Calu3 (cell line): ENCODE measurements at places on chromosomes 12 and 14.
A peak's percentile ranks its signal among the peaks of the same experiment; 100 is the strongest.

DNA sequence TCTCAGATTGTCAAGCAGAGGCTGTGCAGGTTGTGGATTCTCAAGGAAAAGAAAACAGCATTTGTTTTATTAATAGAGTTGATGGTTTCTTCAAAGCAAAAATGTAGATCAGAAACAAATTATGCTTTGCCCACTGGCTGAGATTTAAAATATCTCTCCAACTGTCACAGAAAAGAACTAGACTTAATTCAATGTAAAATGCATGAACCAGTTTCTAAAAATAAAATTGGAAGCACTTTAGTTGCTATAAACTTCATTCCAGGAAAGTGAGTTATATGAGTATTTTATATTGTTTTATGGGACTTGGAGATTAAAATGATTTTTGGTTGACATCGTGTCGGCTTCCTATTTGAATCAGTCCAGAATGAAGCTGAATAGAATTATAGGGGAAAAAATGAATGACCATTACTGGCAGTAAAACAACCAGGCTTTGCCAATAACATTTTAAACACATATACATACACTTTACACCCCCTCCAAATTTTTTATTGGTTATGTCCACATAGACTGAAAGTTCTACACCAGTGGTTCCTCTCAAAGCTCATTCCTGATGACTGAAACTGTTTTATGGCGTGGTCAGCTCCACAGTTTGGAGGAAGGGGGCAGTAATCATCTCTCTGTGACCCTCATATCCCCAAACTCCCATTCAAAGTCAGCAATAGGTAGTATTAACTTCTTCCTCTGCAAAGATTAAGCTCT, 55.5 kb upstream of the DAAM1 start:
- H3K27me3 ChIP-seq: peaks cover 17% of the 10 kb centered on the region
- H3K27ac ChIP-seq: no peak overlapping the region
- H3K4me3 ChIP-seq: no peak overlapping the region

GRCh38 chr14:71094722-71095121, 187.5 kb downstream of the PCNX1 start:
- H3K4me3 ChIP-seq: no peak overlapping the region
- no peak overlapping the region for H3K27ac ChIP-seq
- no peak for DNase-seq
- H3K36me3 ChIP-seq: no peaks in the 10 kb centered on the region
- no peaks in the 10 kb centered on the region for H3K27me3 ChIP-seq

GRCh38 chr12:26573225-26573909, 259.6 kb downstream of the ITPR2 start:
- no peaks in the 10 kb centered on the region for H3K36me3 ChIP-seq
- no peak overlapping the region for H3K4me3 ChIP-seq
- DNase-seq: no peak
- peaks cover 18% of the 10 kb centered on the region for H3K27me3 ChIP-seq
- H3K27ac ChIP-seq: no peak overlapping the region

DNA sequence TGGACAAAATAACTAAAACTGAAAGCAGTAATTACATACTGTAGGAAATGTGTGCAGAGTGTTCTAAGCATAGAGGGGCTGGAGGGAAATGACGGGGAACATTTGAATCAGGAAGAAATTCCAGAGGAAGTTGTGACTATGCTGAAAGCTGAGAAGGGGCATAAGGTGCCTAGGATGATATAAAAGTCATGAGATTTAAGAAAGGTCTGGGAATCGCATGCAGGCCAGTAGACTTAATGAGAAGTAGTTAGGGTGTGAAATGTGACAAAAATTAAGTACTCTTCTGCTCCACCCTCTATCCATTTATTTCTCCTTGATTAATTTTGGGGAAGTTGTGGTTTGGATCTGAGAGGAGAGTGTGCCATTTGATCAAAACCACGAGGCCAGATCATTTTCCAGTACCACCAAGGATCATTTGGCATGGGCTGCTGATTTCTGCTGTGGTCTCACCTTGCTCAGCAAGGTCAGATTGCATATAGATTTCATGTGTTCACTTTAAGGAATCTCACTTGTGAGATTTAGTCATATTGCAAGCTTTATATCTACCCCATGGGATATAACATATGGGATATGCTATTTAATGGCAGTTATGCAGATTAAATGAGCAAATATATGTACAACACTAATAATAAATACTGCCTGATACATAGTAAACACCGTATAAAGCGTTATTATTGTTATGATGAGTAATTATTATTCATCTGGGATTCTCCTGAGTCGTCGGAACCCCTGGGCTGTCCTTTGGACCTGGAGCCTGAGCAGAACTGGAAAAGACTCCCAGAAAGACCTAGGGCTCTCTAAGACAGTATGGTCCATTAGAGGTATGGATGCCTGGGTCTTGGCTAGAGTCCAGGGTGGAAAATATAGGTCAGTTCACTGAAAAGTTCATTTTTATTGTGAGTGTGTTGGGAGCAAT, 72.3 kb downstream of the SRGAP1 start:
- no peaks in the 10 kb centered on the region for H3K27me3 ChIP-seq
- peaks cover 87% of the 10 kb centered on the region for H3K4me1 ChIP-seq
- peak overlapping the region; percentile 11 for H3K4me3 ChIP-seq
- H3K27ac ChIP-seq: peak overlapping the region; percentile 94
- peaks cover 19% of the 10 kb centered on the region for H3K36me3 ChIP-seq

- no peak overlapping the region for H3K27ac ChIP-seq
- H3K4me1 ChIP-seq: no peaks in the 10 kb centered on the region
- H3K27me3 ChIP-seq: no peaks in the 10 kb centered on the region
- peaks cover 7% of the 10 kb centered on the region for H3K36me3 ChIP-seq
- H3K4me3 ChIP-seq: no peak overlapping the region
Observed at GRCh38 chr14:65560340-65561027, 148.0 kb downstream of the FUT8 start.

GRCh38 chr12:9706086-9706685, 26.7 kb downstream of the CLECL1 start:
- H3K4me1 ChIP-seq: peaks cover 25% of the 10 kb centered on the region
- H3K36me3 ChIP-seq: no peaks in the 10 kb centered on the region
- H3K27me3 ChIP-seq: no peaks in the 10 kb centered on the region
- no peak overlapping the region for H3K4me3 ChIP-seq
- peak overlapping the region; percentile 49 for H3K27ac ChIP-seq
- DNase-seq: no peak

GRCh38 chr12:2804393-2805142, 7.9 kb upstream of the ITFG2 start:
- no peak for DNase-seq
- H3K4me3 ChIP-seq: no peak overlapping the region
- H3K27ac ChIP-seq: no peak overlapping the region

DNA sequence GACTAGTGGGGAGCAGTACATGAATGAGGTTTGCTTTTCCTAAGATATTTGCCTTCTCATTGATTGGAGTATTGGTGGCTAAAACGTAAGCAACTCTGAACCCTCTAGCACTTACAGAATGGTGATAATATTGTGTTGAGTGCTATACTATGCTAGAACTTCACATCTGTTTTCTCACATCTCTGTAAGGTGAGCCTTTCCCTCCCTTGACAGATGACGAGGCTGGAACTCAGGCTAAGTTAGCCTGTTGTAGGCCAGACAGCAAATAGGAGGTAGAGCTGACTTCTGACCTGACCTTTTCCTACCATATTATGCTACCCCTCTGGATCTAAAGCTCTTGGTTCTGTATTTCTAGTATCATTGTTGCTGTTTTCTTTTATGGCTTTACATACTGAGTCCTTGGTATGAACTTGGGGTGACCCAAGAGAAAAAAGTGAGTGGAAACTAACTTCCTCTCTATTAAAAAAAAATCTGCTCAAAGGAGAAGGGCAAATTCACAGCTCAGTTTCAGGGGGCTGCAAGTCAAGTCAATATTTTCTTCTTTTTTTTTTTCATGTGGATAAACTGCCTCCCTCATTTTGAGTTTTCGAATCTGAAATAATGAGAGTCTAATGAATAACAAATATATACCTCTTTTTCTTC, 85.9 kb downstream of the CRADD start:
- H3K36me3 ChIP-seq: no peaks in the 10 kb centered on the region
- DNase-seq: no peak
- H3K4me3 ChIP-seq: no peak overlapping the region
- no peaks in the 10 kb centered on the region for H3K27me3 ChIP-seq
- peaks cover 35% of the 10 kb centered on the region for H3K4me1 ChIP-seq

- no peak overlapping the region for H3K4me3 ChIP-seq
- no peaks in the 10 kb centered on the region for H3K4me1 ChIP-seq
- H3K27ac ChIP-seq: no peak overlapping the region
- no peak for DNase-seq
Observed at GRCh38 chr14:74669846-74670245, 43.0 kb downstream of the AREL1 start.

DNA sequence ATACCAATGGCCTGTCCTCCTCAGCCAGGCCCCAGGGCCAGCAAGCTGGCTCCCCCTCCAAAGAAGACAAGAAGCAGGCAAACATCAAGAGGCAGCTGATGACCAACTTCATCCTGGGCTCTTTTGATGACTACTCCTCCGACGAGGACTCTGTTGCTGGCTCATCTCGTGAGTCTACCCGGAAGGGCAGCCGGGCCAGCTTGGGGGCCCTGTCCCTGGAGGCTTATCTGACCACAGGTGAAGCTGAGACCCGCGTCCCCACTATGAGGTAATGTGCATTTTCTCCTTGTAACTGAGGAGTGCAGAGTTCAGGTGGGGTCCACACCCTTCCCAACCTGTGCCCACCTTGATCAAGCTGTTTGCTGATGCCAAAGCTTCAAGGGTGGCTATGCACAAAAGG, 23.4 kb downstream of the ACACB start:
- peaks cover 26% of the 10 kb centered on the region for H3K27me3 ChIP-seq
- H3K27ac ChIP-seq: no peak overlapping the region
- no peak for DNase-seq
- no peaks in the 10 kb centered on the region for H3K4me1 ChIP-seq
- no peaks in the 10 kb centered on the region for H3K36me3 ChIP-seq

DNA sequence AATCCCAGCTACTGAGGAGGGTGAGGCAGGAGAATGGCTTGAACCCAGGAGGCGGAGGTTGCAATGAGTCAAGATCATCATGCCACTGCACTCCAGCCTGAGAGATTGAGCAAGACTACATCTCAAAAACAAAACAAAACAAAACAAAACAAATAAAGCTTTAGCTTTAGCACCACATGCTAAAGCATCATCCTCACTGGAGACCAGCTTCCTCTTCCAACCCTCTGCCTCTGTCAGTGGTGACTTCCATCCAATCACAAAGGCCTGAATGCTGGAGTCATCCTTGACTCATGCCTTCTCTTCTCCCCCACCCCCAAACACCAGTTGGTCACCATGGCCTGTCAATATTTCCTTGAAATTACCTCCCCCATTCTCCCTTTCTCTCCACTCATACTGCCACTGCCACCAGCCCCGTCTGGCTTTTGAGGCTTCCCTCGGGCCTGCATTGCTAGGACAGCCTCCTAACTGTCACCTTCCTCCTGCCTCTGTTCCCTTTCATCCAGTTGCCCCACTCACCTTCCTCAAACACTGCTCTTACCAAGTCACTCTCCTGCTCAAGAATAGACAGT, 1.4 kb downstream of the ZNF385A start:
- DNase-seq: no peak
- peaks cover 11% of the 10 kb centered on the region for H3K36me3 ChIP-seq
- H3K27me3 ChIP-seq: no peaks in the 10 kb centered on the region

- H3K27me3 ChIP-seq: peaks cover 52% of the 10 kb centered on the region
- H3K4me1 ChIP-seq: no peaks in the 10 kb centered on the region
- no peak overlapping the region for H3K27ac ChIP-seq
- H3K4me3 ChIP-seq: no peak overlapping the region
Observed at GRCh38 chr12:125305231-125305630, 240.0 kb downstream of the AACS start.
